ENCODE measurements at places on chromosomes 6 and 20.

DNA sequence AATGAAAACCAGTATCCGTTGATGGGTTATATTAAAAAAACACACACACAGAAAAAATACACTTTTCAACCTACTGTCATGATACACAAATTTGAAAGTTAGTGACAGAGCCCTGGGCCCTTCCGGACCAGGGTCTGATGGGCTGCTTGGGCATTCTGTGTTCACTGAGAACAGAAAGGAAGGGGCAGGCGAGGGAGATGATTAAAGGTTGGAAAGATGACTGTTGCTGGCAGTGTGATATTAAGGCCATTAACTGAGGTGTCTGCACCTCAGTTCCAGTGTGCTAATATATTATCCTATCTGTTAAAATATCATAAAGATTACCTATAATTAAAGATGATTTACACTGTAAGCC, 18.7 kb upstream of the QKI start:
- DNase-seq = no peak

DNA sequence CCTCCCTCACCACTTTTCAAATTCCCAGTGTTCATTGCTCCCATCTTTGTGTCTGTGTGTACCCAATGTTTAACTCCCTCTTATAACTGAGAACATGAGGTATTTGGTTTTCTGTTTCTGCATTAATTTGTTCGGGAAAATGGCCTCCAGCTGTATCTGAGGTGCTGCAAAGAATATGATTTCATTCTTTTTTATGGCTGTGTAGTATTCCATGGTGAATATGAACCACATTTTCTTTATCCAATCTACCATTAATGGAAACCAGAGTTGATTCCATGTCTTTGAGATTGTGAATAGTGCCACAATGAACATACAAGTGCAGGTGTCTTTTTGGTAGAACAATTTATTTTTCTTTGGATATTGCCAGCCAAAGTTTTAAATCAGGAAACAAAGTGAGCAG, 10.4 kb downstream of the CD24 start:
- DNase-seq = no peak

DNA sequence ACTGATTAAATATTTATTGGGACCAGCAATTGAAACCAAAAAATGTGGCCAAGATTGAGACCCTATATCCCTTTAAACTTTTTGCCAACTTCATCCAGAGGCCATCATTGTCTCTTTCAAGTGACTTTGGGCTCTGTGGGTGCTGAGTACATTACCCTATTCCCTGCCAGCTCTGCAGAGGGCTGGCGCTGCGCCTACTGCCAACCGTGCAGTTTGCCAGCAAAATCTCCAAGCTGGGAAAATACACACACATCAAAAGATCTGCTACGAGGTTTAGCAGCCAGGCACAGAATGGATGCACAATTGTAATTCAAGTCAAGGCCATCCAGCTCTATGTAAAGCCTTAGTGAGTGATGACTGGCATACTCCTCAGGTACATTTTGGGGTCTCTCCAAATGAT, 125.0 kb downstream of the CBLN4 start:
- DNase-seq = no peak

- DNase-seq = no peak
Measured at GRCh38 chr6:29845405-29846006, 17.9 kb downstream of the HLA-G start.

- DNase-seq = no peak
Measured at GRCh38 chr20:9344083-9344920, 170.1 kb upstream of the LAMP5 start.

DNA sequence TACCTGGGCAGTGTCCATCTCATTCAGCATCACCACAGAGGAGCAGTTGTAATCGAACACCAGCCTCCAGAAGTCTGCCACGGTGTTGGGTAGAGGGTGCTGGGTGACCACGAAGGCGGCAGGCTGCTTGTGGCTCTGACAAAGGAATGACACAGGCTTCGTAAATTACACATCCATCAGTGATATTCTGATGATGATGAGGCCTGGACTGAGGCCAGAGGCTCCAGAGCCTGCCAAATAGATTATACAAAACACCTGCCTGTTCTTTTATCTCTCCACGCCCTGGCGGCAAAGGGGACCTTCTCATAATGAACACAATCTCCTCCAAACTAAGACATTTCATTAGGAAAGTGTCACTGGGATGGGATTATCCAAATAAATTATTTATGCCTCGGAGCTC, 480.2 kb upstream of the CHD6 start:
- DNase-seq = no peak

DNA sequence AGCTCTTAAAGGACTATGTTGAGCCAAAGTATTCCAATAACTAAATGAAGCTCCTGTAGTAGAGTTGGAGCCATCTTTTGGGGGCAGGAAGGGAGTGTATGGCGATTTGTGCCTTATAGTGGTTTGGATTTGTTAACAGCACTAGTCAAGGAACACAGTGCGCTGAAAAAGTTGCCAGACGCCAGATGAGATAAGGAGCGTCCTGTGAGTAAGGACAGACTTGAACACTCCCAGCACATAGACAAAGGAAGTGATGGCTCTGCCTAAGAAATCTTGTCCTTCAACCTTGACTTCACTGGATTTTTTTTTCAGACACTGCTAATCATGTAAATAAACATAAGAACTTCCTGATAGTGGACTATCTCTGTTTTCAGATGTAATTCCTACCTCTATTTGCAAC, 136.9 kb downstream of the TRMT11 start:
- DNase-seq = no peak

DNA sequence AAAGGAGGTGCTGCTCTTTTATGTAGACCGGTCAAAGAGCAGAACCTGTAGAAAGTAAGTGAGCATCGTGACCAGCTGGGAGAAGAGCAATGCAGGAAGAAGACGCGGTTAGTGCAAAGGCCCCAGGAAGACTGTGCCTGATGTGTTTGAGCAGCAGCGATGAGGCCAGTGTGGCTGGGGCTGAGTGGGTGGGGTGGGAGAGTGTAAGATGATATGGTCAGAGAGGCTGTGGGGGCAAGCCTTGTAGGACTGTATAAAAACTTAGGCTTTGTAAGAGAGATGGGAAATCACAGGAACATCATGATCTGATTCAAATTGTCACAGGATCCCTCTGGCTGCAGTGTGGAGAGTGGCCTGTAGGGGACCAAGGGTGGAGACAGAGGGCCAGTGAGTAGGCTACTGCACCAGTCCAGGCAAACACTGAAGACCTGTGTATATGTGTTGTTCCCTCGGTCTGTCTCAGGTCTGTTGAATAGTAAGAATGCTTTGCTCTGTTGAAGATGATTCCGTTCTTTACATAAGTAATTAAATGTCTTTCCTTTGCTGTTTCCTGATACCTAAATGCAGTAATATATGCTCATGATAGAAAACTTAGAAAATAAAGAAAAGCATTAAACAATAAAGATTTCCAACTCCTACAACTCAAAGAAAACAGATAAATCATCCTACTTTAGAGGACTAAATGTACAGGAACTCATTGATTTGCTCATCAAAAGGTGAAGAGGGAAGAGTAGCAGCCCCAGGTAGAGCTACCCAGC, 23.6 kb upstream of the WFDC2 start:
- DNase-seq = no peak

DNA sequence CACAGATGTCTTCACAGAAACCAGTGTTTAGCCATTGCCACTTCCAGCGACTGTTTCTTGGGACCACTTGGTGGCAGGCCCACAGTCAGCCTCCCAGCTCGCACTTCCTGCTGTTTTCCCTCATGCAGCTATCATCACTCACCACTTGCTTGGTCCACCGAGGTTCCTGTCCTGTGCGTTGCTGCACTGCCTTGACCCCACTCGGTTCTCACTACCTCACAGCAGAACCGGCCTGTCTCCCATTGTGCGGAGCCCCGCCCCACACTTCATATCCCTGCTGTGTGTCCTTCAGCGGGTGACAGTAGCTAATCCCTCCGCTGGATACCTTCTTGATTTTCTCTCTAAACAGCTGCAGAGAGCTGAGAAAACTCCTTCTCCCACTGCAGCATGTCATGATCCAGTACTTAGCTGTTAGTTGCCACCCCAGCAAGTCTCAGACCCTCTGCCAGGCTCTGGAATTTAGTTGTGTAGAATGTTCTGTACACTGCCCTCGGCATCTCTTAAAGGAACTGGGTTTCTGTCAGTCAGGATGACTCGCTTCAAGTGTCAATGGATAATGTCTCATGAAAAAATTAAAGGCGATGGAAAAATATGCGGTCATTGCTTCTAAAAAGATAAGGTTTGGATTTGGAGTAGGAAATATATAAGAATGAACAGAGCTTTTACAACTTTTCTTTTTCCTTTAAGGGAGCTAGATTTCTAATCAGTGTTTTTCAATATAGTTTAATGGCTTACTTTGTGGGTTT, 208.0 kb downstream of the FARS2 start:
- no peak for DNase-seq

DNA sequence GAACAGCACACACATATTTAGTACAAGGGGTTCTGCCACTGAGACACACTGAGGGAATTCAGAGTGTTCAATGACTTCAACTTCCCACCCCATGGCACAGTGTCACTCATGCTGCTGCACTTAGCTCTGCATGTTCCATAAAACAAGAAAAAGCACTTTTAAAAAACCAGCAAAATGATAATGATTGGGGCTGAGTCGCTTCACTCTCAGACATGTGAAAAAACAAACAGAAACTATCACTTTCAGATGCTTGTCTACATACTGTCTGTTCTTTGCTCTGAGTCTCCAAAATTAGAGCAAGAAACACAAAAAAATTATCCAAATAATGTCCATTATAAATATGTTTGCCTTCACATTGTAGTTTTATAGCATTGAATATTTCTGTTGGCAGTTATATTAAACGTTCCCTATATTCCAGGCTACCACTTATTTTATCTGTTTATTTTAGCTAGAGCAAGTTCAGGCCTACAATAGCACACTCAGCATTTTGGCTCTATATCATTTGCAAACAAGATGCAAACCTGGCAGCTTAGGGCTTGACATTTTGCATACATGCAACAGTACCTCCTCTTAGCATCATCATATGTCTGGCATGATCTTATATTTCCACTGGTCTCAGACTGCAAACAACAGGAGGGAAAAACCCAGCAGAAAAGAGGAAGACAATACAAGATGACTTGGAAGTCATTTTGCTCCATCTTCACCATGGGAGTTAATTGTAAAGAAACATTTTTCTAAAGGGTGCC, 398.8 kb downstream of the HACE1 start:
- no peak for DNase-seq

- DNase-seq = no peak
Measured at GRCh38 chr20:16147216-16147615, 426.0 kb downstream of the KIF16B start.

DNA sequence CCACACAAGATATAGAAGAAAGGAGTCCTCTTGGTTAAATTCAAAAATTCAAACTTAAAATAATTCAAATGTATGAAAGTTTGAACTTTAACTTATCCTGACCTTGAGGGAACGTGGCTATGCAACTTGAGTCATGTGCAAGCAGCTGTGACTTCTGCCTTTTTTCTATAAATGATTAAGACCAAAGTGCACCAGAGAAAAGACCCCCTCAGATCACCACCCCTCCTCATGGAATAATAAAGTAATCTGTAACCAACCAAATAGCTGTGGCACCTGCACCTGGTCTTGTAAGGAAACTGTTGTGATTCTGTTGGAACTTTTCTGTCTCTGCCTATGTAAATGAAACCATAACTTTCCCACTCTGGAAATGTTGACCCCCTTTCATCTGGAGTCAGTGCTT, 141.1 kb upstream of the GGTLC1 start:
- no peak for DNase-seq

- peak; percentile 28 for DNase-seq
Measured at GRCh38 chr20:23156170-23156841, 70.2 kb upstream of the CD93 start.

DNA sequence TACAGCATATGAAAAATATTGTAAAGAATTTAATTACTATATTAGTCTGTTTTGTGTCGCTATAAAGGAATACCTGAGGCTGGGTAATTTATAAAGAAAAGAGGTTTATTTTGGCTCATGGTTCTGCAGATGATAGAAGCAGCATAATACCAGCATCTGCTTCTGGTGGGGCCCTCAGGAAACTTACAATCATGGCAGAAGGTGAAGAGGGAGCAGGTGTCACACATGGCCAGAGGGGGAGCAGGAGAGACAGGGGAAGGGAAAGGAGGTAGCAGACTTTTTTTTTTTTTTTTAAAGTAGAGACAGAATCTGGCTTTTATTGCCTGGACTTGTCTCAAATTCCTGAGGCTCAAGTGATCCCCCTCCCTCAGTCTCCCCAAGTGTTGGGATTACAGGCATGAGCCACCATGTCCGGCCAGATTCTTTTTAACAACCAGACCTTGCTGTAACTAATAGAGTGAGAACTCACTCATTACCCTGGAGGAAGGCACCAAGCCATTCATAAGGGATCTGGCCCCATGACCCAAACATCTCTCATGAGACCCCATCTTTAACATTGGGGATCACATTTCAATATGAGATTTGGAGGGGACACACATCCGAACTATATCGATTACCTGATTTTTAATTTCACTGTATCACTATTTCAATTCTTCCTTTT, 64.6 kb downstream of the MAN1A1 start:
- DNase-seq = no peak

- no peak for DNase-seq
Measured at GRCh38 chr20:52268184-52268749, 76.7 kb upstream of the ZFP64 start.

GRCh38 chr6:162109480-162110050, 618.0 kb downstream of the PRKN start:
- DNase-seq = no peak

DNA sequence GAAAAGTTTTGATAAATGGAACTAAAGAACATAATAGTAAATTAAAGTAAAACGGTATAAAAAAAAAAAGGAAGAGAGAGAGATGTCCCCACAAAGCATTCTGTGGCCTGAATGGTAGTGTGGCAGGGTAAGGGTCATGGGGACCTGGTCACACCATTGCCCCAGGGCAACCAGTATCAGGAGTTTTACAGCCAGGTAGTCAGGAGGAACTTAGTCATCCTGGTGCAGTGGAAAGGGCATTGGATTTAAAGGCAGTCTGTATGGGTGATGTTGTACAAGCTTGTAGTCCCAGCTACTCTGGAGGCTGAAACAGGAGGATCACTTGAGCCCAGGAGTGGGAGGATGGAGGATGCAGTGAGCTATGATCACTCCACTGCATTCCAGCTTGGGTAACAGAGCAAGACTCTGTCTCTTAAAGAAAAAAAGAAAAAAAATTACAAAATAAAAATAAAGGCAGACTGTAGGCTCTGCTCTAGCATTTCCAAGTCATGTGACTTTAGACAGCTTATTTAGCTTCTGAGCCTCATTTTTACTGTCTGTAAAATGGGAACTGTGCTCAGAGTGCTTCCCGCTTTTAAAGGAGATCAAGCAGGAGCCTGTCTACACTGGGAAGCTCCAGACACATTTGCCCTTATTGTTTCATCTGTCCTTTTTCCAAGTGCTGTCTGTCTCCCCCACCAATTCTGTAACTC, 112.8 kb upstream of the ARMC2 start:
- DNase-seq = no peak

DNA sequence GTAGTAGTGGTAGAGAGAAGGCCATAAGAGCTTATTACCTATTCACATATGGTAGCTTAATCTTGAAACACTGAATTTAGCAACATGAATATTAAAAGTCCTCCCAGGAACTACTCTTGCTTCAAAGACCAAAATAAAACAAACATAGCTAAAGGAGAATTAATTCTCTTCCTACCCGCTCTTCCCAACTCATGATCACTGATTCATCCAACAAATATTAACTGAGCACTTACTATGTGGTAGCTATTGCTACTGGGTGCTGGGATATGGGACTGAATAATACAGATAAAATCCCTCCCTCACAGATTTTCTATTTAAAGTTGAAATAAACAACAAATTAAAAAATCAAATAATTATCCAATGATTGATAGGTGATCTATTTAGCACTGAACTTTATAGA, 287.1 kb downstream of the BTBD9 start:
- DNase-seq = no peak

- no peak for DNase-seq
Measured at GRCh38 chr6:99821164-99821563, 172.9 kb downstream of the MCHR2 start.
